Activated naive CD8-positive, alpha-beta T cell treated with anti-CD3 and anti-CD28 coated beads, Interleukin-2, amount 10 ng/mL, durations not matched to agents 7 days and 5 days (primary cell): ENCODE measurements at places on chromosomes 7 and 10. TPM values are rescaled to one million over a fixed set of nuclear protein-coding genes. Genes with fewer than 3 reads are reported as not detected.

The PPP2R2D gene
- 45.6 TPM for total RNA-seq

The MARVELD1 gene
- total RNA-seq: 3.3 TPM

The LIPF gene
- not detected for total RNA-seq

The TWIST1 gene
- not detected for total RNA-seq

The PRKCQ gene
- total RNA-seq: 61.8 TPM

The NKX2-3 gene
- total RNA-seq: not detected

The DLX5 gene
- total RNA-seq: not detected

The CUZD1 gene
- 3.0 TPM for total RNA-seq

The LOXL4 gene
- total RNA-seq: not detected

The PSMC2 gene
- total RNA-seq: 102 TPM

The LIPJ gene
- total RNA-seq: 0.17 TPM

The PRR15 gene
- total RNA-seq: not detected

The SPDYE2 gene
- total RNA-seq: 0.28 TPM
